ENCODE measurements at places on chromosomes 4 and X.

- no peak for DNase-seq
These were observed 55.3 kb upstream of the SLC25A43 start for GRCh38 chrX:119343856-119344255.

DNA sequence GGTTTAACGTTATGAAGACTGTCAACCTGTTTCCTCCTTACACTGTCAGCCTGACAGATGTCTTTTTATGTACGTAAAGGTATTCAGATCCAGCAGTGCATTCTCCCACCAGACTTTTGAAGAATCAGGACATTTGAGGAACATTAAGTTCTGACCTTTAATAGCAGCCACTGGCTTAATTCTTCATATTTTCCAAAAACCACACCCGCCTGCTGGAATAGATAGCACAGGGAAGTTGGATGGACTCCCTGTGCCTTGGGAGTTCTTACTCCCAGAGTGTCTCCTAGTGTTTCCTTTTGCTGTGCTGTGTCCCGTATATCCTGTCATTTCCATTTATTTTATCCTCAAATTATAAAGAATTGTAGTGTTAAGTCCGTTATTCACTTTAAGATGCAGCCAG is 94.5 kb downstream of the AFF1 start:
- no peak for DNase-seq

DNA sequence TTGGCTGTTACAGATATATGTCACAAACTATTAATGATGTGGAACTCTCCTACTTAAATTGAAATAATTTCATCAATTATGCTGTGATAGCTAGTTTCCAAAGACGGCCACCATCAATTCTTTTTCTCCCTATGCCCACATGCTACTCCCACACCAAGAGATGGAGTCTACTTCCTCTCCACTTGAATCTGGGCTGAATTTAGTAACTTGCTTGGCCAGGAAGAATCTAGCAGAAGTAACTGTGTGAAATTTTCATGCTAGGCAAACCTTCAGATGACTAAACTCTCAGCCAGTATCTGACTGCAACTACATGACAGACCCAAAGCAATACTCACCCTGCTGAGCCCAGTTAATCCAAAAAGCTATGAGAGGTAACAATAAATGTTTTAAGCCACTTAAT is 3.2 kb downstream of the SEPSECS start:
- no peak for DNase-seq

- no peak for DNase-seq
These were observed 33.5 kb upstream of the SPANXD start for GRCh38 chrX:141732031-141732430.

DNA sequence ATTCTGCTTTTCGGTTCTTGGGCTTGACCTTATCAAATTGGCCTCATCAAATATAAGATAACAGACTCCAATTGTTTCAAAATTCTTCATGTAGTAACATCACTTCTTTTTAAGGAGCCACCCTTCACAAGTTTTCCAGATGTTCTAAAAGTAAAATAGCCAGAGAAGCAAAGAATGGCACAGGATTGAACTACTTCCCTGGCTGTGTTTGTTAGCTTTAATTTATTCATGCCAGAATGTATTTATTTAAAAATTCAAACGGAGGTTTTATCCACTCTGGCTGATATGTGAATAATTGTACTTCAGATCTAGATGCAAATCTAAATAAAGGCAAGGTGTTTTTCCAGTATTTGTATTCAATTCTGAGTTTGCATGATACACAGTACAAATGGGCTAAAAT is 581.3 kb upstream of the TENM3 start:
- no peak for DNase-seq

- DNase-seq = no peak
These were observed 32.4 kb upstream of the PPP2R3B start for GRCh38 chrX:418927-419729.

GRCh38 chrX:138889149-138889548 is 177.6 kb upstream of the FGF13 start:
- DNase-seq = no peak

DNA sequence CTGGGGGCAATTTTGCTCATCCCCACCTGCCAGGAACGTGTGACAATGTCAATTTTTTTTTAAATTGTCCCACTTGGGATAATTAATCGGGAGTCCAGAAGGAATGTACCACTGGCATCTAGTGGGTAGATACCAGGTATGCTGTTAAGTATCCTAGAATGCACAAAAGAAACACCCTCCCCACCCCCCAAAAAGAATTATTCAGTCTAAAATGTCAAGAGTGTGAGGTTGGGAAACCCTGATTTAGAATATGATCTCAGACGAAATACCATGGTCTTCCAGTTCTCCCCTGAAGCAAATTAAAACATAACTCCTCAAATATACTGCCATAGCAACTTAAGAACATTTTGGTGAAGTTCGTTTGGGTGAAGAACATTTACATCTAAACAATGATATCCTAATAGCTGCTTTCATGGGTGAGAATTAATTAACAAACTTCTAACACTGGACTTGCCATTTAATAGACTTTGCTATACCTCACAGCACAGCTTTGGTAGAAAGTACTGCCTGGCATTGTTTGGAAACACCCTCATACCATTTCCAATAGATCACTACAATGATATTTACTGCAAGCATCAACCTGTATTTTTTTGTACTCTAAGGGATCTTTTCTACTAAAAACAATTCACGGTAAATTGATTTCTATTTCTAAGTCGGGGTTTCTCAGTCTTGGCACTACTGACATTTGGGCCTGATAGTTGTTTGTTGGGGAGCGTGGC is 36.5 kb downstream of the SH3RF1 start:
- DNase-seq = no peak

DNA sequence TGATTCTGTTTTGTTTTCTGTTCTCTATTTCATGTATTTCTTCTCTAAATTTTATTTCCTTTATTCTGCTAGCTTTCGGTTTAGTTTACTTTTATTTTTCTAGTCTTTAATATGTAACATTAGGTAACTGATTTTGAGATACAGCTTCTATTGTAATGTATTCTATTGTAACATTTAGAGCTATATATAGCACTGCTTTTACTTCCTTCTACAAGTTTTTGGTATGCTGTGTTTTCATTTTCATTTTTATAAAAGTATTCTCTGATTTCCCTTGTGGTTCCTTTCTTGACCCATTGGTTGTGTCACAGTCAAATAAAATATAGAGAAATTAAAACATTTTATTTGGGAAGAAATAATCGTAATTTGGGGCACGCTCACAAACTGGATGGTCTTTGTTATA is 13.9 kb upstream of the CT47A1 start:
- DNase-seq = no peak

DNA sequence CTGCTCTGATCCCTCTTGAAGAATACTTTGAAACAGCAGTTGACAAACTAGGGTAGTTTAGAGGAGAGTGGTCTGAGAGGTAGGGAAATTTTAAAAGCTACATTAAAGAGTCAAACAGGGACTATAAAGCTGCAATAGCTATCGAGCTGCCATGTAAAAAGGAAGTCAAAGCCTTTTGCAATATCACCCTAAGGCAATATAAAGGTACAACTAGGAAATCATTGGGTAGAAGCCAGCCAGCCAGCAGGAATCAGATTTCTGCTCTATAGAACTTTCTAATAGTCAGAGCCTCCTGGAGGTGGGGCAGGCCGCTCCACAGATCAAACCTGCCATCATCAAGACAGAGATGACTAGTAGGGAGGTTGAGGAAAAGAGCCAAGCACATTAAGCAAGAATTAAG is 15.2 kb upstream of the PHOX2B start:
- DNase-seq = no peak

- no peak for DNase-seq
These were observed 53.2 kb downstream of the ADRA2C start for GRCh38 chr4:3819210-3819919.

- no peak for DNase-seq
These were observed 75.7 kb upstream of the ANK2 start for GRCh38 chr4:112973750-112974251.

All from T-helper 2 cell (primary cell).